ENCODE measurements at places on chromosomes 12 and 14.

GRCh38 chr12:124774054-124774461, 89.6 kb downstream of the SCARB1 start:
- no peak for DNase-seq

GRCh38 chr12:101670007-101670671, 27.3 kb upstream of the CHPT1 start:
- DNase-seq: peak; percentile 2

DNA sequence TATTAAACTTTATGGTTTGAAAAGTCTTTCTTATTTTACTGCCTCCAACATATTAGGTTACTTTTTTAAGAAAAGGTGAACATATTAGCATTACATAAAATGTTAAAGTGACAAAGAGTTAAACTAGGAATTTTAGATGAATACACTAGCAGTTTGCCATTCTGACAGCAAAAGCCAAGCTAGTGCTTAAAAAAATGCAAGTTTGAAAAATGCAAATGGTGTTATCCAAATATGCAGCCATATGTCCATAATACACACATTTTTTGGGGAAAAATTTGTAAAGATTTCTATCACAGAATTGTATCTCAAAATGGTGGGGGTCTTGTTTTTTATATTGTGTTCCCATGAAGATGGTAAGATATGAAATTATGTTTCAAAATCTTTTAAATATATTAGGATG, 466.1 kb downstream of the FOXG1 start:
- DNase-seq: no peak

- no peak for DNase-seq
These were observed 6.1 kb downstream of the MMP14 start for GRCh38 chr14:22842211-22843122.

DNA sequence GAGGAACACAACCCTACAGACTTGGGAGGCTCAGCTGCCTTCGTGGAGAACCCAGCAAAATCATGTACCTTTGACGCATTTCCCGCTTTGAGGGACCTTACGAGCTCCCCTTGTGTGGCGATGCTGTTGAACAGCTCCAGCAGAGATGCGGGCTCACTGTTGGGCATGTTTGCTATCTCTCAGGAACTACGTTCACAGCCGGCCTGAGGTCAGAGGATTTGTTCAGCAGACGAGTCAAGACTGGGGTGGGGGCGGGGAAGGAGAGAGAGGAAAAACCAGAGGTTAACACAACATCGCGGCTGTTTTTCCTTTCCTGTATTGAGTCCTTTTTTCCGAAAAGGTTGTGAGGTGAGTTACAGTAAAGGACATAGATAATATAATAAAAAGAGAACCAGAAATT, 45.9 kb downstream of the SLC25A47 start:
- no peak for DNase-seq

DNA sequence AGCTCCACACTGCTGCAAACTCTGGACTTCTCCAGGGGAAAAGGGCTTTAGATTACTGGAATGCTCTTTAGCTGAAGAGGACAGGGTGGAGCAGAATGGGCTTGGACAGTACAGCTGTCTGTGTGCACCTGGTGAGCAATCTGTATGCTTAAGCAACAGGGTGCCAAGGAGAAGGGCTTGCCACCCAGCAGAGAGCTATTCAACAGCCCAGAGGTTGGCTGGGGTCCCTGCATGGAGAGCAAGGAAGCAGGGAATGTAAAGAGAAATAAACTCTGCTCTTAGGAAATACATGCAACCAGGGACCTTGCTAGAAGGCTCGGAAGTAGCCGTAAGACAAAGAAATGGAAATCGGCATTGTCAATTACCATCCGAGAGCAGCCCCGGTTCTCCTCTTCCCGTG, 53.0 kb upstream of the CORO1C start:
- DNase-seq: no peak

- no peak for DNase-seq
These were observed 1.6 kb downstream of the CTDSP2 start for GRCh38 chr12:57844709-57845477.

DNA sequence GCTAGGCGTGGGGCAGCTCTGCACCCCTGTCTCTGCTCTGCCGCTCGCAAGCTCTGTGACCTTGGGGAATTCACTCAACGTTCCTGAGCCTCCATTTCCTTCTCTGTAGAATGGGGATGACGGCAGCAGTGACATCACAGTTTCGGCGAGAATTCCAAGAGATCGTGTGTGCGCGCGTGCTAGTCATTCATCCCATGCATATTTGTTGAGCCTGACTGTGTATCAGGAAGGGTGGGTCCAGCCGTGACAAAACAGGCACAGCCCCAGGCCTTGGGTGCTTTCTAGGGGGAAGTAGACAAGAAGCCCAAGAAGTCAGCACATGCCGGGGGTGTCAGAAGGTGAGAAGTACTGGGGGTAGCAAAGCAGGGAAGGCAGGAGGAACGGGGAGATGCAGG, 145.6 kb upstream of the NCOR2 start:
- no peak for DNase-seq

DNA sequence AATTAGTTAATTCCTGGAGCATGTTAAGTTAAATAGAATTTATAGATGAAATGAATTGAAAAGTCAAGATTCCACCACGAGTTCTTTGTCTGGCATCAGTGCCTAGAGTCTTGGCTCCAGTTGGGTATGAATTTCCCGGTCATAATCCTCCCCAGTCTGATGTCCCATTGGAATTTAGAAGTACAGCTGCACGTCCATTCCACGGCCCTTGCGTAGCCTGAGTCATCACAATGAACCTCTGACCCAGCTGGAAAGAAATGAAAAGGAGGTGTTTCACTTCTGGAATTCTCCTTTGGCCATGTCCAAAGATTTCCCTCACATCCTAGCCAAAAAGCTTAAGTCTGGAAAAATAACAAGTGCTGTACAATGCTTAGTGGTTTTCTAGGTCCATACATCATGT, 122.7 kb downstream of the KICS2 start:
- no peak for DNase-seq

GRCh38 chr14:92973261-92973797, 50.4 kb downstream of the CHGA start:
- no peak for DNase-seq

- DNase-seq: no peak
These were observed 37.9 kb upstream of the GARIN6 start for GRCh38 chr12:99609455-99610181.

GRCh38 chr12:5511644-5512600, 80.0 kb downstream of the NTF3 start:
- DNase-seq: no peak

DNA sequence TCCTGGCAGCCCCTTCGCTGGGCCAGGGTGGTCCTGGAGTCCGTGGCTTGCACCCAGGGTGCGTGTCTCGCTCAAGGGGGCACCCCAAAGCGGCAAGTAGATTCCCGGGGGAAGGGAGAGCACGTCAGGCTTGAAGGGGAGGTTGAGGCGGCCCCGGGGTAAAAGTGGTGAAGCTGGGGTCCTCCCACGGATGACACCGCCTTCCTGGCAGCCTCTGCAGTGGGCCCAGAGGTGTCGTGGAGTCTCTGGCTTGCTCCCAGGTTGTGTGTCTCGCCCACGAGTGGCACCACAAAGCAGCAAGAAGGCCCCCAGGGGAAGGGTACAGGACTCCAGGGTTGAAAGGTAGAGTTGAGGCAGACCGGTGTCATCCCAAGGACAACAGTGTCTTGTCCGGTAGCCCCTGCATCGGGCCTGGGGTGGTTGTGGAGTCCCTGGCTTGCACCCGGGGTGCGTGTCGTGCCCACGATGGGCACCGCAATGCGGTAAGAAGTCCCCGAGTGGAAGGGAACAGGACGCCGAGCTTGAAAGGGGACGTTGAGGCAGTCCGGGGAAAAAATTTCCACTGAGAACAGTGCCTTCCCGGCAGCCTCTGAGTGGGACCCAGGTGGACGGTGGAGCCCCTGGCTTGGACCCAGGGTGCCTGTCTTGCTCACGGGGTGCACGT, 158.0 kb upstream of the ALG10B start:
- DNase-seq: no peak

- DNase-seq: no peak
These were observed 2.8 kb downstream of the LBHD2 start for GRCh38 chr14:103086771-103087342.

GRCh38 chr12:72228424-72228823, 43.7 kb upstream of the TRHDE start:
- no peak for DNase-seq

DNA sequence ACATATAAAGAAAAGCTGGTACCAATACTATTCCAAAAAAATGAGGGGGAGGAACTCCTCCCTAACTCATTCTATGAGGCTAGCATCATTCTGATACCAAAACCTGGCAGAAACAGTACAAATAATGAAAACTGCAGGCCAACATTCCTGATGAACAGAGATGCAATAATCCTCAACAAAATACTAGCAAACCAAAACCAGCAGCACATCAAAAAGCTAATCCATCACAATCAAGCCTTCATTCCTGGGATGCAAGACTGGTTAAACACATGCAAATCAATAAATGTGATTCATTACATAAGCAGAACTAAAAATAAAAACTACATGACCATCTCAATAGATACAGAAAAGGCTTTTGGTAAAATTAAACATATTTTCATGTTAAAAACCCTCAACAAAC, 281.3 kb downstream of the KCNH5 start:
- DNase-seq: no peak

DNA sequence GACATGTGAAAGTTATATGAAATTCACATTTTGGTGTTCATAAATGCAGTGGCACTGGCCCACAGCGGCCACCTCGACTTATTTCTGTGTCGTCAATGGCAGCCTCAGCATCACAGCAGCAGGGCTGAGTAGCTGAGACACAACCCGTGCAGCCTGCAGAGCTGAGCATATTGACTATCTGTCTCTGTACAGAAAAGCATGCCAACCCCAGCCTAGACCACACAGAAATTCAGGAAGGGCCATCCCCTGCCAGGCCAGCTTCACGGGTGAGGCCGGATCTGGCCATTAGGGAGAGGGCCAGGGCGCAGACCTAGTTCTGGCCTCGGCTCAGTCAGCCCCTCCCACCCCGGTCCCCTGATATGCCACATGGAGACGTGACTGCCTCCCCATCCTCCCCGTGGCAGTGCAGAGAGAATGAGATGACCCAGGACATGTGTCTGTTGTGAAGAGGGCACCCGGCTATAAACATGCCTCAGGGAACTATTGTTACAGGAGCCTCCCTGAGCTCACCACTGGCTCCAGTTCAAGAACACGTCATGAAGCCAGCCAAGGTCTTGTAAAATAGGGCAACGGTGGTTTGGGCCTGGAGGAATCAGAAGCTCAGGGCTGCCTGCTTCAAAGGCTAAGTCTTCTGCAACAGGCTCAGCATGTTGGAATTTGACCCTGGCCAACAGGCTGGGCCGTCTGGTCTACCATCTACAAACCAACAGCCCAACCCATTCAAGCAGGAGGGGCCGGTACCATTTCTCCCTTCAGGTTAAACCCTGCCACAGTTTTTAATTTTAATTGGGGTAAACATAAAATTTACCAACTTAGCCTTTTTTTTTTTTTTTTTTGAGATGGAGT, 25.5 kb downstream of the SCARB1 start:
- DNase-seq: no peak

DNA sequence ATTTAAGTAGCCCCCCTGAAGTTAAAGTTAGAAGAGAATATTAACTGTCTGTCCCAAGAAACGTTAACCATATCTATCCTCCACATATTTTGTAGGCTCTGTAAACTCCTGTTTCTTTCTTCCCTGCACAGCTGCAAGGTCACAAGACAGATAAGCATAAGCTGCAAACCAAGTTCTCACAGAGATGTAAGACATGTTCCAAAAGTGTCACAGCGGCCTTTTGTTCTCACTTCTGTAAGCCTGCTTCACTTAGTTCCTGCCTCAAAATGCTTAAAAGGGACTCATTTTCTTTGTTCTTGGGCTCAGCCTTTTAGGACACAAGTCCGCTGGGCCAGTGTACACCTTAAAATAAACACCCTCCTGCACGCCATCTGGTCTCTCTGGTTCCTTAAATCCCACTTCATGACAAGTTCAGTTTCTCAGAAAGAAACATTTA, 3.2 kb downstream of the RNASE1 start:
- no peak for DNase-seq

- no peak for DNase-seq
These were observed 215.6 kb upstream of the USP15 start for GRCh38 chr12:62044450-62045135.

DNA sequence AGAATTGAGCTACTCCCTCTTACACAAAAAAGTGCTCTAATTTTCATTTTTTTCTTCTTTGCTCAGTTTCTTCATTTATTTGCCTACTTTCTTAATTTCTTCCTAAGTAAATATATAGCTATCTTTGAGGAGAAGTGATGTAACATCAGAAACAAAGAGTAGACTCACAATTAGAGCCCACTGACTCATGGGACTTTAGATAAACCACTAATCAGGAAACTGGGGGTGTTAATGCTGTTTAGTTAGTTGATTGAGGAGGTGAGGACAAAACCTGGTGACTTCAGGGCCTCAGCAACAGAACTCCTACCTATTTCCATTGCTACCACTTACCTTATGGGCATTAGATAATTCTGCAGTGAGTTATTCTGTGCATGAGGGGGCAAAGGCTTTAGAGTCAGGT, 151.7 kb downstream of the MON2 start:
- no peak for DNase-seq

- no peak for DNase-seq
These were observed 60.8 kb downstream of the TMCC3 start for GRCh38 chr12:94589591-94590001.

Measured in bone marrow (tissue), 2 donors.